Psoas muscle (tissue), 8 donors: ENCODE measurements at places on chromosomes 4 and X. TPM values are rescaled to one million over a fixed set of nuclear protein-coding genes. Genes with fewer than 3 reads are reported as not detected.

The TLL1 gene
- total RNA-seq, result 0.54 TPM

The GNRHR gene
- not detected for total RNA-seq

The DGKK gene
- total RNA-seq, result not detected

The BEX1 gene
- not detected for total RNA-seq

The PFKFB1 gene
- 20.9 TPM for total RNA-seq

The PRDM5 gene
- total RNA-seq, result 2.7 TPM

The FOXP3 gene
- total RNA-seq, result not detected

DNA sequence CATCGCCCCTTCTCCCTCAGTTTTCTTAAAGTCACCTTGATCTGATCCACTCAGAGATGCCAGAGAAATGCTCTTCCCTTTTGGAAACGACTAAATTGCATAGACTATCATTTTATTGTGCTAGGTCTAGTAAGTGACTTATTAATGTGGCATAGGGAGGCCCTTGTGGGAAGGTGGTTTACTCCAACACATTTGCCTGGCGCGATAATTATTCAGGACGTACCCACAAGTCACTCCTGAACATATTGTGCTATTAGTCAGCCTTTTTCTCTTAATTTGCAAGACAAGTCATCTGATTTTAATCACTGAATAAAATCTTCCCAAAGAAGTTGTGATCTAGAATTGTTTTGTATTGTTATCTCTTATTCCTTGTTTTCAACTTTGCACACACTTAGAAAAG, 7.6 kb downstream of the ENPEP start:
- peaks cover 17% of the 10 kb centered on the region for H3K4me1 ChIP-seq
- H3K4me3 ChIP-seq, result no peak overlapping the region
- no peaks in the 10 kb centered on the region for H3K27me3 ChIP-seq
- no peaks in the 10 kb centered on the region for H3K36me3 ChIP-seq

GRCh38 chr4:85953651-85954018, 406.2 kb downstream of the MAPK10 start:
- no peak overlapping the region for H3K4me3 ChIP-seq
- no peak overlapping the region for H3K27ac ChIP-seq
- no peak for DNase-seq
- no peaks in the 10 kb centered on the region for H3K4me1 ChIP-seq

DNA sequence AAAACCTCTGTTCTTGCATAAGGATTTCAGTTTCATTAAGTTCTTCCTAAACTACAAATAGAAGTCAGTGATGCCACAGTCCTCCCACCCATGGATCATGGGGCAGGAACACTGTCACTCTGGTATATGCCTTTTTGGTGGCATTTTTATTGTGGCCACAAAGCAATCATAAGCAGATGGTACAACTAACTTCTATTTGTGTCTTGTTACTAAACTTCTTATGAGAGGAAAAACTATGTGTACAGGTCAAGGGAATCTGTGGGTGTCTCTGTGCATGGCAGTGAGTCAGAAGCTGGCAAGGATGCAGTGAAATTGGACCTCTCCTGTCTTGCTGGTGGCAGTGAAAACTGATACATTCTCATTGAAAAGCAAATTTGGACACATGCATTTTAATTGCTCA, 245.0 kb upstream of the GPC4 start:
- H3K4me3 ChIP-seq, result no peak overlapping the region
- no peaks in the 10 kb centered on the region for H3K36me3 ChIP-seq
- H3K4me1 ChIP-seq, result peaks cover 6% of the 10 kb centered on the region
- H3K27me3 ChIP-seq, result no peaks in the 10 kb centered on the region
- peak overlapping the region; percentile 30 for H3K27ac ChIP-seq

- H3K27me3 ChIP-seq, result peaks cover 34% of the 10 kb centered on the region
- no peak overlapping the region for H3K27ac ChIP-seq
- H3K4me1 ChIP-seq, result no peaks in the 10 kb centered on the region
- DNase-seq, result no peak
- H3K4me3 ChIP-seq, result peak overlapping the region; percentile 69
These were observed 9.0 kb upstream of the INTU start for GRCh38 chr4:127623797-127624083.
